ENCODE measurements at places on chromosomes 16 and 17.

DNA sequence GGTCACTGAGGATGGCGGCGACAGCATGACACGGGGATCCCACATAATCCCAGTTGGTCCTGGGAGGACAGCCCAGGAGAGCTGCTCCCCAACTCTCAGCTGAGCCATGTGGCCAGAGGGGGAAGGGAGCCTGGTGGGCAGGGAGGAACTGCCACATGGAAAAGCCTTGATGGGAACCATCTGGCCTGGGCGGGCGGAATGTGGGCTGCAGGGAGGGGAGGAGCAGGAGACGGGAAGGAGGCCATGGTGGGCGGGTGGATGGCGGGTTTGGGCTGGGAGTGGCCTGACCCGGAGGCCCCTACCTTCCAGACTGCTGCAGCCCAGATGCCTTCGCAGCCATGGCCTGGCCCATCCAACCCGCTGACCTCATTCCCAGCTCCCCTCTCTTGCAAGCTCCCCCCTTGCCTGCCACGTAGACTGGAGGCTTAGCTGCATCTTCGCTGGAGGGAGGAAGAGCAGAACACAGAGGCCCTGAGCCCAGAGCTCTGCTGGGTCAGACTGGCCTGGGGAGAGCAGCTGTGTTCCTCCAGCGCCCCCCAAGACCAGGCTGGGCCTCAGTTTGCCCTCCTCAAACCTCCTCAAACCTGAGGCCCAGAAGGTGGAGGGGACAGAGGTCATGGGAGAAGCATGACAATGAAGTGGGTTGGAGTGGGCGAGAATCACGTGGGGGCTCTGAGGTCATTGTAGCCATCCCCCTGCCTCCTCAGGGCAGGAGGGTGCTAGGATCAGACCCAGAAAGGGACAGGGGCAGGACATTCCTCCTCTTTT lies 8.2 kb upstream of the COL1A1 start:
- no peak for DNase-seq

DNA sequence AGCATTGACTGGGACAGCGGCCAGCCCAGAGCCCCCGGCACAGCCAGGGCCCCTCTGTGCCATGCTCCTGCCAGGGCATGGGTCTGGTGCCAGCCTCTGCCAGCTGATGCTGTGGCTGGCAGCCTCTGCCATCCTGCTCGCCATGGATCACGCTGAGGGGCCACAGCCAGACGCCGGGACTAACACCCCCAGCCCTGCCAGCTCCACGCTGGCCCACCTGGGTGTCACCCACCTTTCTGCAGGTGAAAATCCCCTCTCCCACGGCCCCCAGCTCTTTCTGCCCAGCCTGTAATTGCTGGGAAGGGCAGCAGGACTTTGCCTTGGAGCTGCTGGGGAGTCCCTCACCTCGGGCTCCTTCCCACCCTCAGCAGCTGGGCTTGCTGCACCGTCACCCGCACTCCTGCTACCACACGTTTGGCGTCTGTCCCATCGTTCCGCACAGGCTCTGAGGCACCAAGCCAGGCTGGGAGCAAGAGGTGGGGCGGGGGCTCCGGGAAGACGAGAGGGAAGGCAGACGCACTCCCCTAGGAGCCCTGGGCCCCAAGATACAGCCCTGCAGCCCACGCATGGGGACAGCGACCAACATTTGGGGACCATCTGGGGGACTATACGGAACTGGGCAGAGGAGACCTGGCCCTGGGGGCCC lies 42.0 kb upstream of the ACSF3 start:
- no peak for DNase-seq

DNA sequence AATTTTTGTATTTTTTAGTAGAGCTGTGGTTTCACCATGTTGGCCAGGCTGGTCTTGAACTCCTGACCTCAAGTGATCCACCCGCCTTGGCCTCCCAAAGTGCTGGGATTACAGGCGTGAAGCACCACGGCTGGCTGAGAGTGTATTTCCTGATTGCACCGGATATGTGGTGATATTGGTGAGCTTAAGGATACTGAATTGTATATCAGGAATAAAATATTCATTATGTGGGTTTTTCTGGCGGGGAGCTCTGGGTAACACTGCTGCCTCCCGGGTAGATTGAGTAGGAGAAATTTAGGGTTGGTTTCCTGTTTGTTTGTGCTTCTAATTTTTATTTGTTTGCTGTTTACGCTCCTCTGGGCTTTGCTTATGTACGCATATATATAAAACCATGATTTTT lies 7.7 kb upstream of the TMEM98 start:
- no peak for DNase-seq

- no peak for DNase-seq
Observed at GRCh38 chr16:74304164-74304834, 7.7 kb downstream of the PSMD7 start.

- DNase-seq: no peak
Observed at GRCh38 chr17:33438139-33438538, 145.0 kb upstream of the ASIC2 start.

DNA sequence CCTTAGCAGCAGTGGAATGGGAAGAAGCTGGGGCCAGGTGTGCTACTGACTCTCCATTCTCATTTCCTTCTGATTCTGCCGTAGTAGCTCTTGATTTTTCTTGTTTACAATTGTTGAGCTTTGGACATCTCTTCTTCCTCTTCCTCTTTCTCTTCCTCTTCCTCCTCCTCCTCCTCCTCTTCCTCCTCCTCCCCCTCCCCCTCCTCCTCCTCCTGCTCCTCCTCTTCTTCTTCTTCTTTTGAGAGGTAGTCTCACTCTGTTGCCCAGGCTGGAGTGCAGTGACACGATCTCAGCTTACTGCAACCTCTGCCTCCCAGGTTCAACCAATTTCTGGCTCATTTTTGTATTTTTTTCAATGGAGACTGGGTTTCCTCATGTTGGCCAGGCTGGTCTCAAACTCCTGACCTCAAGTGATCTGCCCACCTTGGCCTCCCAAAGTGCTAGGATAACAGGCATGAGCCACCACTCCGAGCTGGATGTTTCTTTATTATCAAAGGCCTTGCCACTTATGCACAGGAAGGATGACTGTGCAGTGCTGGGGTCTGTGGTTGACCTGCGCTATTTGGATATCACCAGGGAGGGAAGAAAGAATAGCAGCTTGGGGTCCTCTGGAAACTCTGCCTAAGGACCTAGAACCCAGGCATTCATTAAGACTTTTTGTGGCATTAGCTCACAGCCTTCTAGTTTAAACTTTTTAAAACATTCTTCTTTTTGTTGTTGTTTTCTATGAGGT lies 127.8 kb upstream of the KCNJ16 start:
- no peak for DNase-seq

DNA sequence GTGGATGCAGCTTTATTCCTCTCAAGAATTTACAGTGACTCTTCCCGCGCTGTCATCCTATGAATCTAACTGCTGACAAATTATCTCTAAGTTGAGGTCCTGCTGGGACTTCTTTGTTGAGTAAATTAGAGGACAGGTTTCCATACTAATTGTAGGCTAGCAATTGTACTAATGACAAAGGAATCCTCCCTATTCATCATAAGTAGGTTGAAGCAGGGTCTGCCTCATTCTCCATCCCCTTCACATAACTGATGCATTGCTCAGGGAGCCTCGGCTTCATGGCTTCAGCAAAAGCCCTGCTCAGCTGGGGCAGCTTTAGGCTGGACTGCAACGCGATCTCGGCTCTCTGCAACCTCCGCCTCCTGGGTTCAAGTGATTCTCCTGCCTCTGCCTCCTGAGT lies 83.1 kb upstream of the IRX6 start:
- no peak for DNase-seq

DNA sequence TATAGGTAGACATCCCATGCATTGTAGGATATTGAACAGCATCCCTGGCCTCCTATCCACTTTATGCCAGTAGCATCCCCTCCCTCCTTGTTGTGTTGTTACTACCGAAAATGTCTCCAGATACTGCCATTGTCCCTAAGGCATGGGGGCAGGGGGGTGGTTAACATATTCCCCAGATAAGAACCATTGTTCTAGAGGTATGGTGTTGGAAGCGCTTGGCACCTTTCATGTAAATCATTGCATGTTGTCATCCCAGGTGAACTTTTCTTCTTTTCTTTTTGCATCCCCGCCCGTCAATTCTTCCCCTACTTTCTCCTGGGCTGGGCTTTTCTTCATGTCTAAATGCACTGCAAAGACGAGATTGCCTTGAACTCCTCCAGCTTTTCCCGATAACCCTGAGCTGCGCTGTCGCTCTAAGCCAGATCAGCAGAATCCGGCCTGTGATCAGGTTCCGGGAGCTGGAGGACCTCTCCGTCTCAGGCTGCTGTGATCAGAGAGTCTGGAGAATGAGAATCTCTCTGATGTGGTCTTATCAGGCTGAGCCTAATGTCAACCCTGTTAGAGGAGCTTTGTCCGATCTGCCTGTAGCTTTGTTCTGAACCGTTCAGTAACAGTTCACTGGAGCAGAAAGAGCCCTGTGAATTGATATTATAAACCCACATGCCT lies 76.2 kb downstream of the RBFOX1 start:
- no peak for DNase-seq

DNA sequence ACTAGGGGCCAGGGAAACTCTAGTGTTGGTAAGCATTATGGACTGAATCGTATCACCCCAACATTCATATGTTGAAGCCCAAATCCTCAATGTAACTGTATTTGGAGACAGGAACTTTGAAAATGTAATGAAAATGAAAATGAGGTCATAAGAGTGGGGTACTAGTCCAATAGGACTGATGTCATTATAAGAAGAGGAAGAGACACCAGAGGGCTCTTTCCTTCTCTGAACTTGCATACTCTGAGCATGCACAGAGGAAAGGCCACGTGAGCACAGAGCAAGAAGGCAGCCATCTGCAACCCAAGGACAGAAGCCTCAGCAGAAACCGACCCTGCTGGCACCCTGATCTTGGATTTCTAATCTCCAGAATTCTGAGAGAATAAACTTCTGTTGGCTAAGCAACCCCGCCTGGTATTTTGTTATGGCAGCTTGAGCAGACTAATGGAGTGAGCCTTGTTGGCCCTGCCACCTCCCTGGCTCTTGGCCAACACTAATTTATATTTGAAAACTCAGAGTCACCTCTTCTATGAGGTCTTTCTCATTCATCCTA lies 273.4 kb downstream of the NTN1 start:
- DNase-seq: peak; percentile 50

GRCh38 chr16:17282247-17282646 lies 188.5 kb downstream of the XYLT1 start:
- no peak for DNase-seq

DNA sequence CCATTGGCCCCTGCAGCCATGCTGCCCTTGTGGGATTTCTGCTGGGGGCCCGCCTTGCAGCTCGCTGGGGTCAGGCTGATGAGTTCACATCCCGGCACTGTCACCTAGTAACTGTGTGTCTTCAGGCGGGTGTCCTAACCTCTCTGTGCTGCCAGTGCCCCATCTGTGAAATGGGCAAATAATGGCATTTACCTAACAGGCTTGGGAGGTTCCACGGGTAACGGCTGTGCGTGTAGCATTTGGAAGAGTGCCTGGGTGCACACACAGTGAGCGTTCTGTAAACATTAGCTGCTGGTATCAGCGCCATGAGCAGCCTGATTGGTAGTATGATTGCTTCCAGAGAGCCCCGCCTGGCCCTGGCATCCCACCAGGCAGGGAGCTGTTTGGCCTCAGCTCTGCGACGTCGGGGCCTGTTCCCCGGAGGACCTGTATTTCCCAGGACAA lies 167.3 kb upstream of the GSE1 start:
- DNase-seq: no peak

- DNase-seq: no peak
Observed at GRCh38 chr17:61723183-61723582, 132.2 kb upstream of the NACA2 start.

GRCh38 chr16:78639775-78640174 lies 540.3 kb downstream of the WWOX start:
- DNase-seq: no peak

DNA sequence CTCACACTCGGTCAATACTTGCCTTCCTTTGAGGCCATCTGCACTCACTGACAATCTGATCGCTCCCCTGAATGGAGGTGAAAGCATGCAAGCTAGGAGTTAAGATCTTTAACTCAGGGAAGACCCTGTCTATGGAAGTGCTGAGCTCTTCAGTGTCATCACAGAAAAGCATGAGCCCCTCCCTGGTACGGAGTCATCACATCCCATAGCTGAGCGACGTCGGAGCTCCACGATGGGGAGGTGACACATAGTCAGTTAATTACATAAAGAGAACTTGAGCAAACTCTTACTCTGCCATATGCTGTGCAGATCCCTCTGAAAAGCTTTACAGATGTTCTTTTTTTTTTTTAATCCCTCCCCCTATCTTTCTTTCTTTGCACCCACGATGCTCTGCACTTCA lies 463.2 kb downstream of the WWOX start:
- DNase-seq: no peak

- DNase-seq: peak; percentile 65
Observed at GRCh38 chr16:89491238-89491869, 993 bp upstream of the ANKRD11 start.

GRCh38 chr17:49229805-49230600 lies 584 bp downstream of the PHOSPHO1 start:
- DNase-seq: no peak

- DNase-seq: no peak
Observed at GRCh38 chr17:42321555-42321954, 33.3 kb downstream of the STAT5A start.

- DNase-seq: peak; percentile 80
Observed at GRCh38 chr17:9576521-9577372, at the start of gene CFAP52. Gene CFAP52, plus strand, starts transcription at chr17:9576642. Its CDS starts 54 bp downstream, at chr17:9576696.

DNA sequence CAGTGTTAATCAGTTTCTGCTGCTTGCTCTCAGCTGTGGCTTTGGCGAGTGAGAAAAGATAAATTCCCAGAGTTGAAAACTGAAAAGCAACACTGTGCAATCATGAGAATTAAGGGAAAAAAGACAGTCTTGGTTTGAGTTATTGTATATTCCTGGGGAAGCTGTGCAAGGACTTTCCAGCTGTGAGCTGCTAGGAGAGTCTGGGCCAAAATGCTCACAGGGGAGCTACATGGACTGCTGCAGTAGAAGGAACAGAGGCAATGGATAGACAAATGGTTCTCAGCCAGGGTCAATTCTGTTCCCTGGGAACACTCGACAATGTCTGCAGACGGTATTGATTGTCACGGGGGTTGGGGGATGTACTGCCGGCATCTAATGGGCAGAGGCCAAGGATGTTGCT lies 102.0 kb upstream of the ADAMTS18 start:
- DNase-seq: no peak

- DNase-seq: peak; percentile 77
Observed at GRCh38 chr16:31202414-31203375, at the start of gene PYCARD. Gene PYCARD, minus strand, starts transcription at chr16:31202760. Its CDS starts 70 bp downstream, at chr16:31202690.

- no peak for DNase-seq
Observed at GRCh38 chr17:44039829-44040635, 25.3 kb upstream of the TMEM101 start.

DNA sequence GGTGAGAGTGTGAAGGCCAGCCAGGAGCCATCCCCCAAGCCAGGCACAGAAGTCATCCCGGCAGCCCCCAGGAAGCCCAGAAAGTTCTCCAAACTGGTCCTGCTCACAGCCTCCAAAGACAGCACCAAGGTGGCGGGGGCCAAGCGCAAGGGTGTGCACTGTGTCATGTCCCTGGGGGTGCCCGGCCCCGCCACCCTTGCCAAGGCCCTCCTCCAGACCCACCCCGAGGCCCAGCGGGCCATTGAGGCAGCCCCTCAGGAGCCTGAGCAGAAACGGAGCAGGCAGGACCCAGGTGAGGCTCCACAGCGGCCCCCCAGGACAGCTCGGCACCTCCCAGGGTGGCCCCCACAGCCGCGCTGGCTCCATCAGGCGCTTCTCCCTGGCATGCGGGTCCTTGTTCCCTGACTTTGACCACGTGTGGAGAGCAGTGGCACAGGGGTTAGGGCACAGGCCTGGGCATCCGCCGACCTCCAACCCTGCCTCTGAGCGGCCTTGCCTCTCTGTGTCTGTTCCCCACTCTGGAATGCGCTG lies 13.5 kb downstream of the FLYWCH2 start:
- DNase-seq: no peak
